ENCODE measurements at places on chromosomes 2 and 18.
A peak's percentile ranks its signal among the peaks of the same experiment; 100 is the strongest.

DNA sequence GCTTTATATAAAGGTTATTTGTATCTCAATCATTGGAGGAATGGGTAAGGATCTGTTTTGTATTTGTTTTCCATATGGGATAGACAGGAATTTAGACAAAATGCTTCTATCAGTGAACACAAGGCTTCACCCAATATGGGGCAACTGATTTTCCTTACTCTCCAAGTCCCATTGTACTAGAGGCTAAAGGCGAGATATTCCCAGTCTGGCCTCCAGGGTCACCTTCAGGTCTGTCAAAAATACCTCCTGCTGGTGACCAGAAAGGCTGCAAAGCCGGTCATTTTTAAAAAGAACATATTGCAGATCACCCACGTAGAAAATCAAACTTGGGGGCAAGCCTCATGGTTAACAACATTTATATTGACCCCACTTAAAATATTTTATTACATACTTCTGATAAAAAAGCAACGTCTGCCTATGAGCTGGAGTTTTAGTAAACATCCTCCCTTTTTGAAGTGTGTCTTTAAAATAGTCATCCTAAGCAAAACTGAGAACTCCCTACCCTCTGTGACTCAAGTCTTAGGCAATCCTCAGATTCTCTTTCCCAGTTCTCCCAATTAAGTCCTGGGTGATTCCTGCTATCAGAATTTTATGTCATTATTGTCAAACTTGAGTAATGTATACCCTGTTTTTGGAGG, 276.6 kb downstream of the MREG start:
- DNase-seq, result no peak

DNA sequence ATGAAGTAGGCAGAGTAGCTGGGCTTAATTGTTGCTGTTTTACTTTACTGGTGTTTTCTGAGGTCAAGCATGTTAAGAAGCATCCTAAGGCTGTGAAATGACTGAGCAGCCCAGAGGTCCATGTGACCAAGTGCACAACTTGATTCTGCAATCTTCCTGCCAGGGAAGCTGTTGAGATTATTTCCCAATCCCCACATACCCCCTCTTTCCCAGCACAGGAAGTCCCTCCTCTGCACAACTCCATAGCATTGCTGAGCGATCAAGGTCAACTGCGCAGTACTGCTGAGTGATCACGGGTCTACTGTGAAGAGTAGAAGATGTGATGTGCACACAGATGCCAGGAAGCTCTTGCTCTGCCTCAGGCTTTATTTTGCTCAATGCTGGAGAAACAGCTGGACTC, 105.8 kb downstream of the GALNT14 start:
- no peak for DNase-seq

- no peak for DNase-seq
Observed at GRCh38 chr2:217654168-217654567, 348.6 kb downstream of the TNS1 start.

DNA sequence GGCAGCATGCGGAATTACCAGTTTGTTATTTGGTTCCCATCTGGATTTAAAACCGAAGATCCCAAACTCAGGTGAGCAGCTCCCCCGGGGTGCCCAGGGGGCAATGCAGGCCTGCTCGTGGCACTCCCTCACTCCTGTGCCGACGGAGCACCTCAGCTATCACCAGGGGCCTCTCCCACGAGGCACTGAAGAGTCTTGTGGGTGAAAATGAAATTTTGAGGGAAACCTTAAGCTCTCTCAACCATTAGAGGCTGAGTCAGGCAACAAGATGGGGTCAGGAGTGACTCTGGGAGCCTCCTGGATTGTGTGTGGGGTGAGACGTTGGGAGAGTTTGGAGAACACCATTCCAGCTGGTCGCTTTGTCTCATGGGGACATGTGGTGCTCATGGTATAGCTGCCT, 189.0 kb downstream of the PRKCE start:
- DNase-seq, result no peak

DNA sequence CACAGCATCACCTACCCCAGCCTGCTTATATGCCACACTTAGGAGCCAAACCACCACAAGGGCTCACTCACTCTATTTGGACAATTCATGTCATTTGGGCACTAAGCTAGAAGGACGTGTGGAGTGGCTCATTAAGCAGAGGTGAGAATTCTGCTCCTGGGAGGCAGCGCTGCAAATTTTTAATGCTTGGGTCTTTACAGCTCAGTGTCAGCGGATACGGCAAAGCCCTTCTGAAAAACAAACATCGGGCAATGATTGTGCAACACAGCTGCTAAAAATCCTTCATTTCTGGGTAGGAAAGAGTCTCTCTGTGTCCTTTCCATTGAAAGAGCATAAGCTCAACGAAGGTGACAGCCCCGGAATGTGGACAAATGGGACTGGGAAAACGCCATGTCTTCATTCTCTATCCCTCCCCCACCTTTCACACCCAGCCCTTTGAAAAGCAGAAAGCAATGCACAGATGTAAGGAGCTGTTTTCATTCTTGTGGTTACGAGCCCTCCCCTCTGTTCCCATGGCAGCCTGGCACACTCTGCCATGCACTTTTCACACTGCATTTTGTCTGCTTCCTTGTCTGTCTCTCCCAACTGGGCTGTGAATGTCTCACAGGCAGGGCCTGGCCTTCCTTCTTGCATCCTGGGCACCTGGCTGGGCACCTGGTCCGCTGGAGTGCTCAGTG, 16.0 kb downstream of the TMEM177 start:
- no peak for DNase-seq

DNA sequence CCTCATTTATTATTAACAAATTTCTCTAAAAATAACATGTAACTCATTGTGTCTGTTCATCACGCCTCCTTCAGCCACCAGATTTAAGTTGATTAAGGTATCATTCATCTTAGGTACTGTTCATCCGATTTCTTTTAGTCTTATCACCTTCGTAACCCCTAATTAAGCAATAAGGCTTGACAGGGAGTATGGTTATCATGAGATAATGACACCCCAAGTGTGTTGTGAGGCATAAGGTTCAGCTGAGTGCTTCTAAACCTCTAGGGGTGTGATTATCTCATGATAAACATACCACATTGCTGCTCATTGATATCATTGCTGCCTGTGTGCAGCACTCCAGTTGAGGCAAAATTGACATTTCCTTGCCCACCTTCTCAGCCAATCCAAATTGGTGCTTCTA, 158.9 kb upstream of the BOD1L2 start:
- DNase-seq, result no peak

DNA sequence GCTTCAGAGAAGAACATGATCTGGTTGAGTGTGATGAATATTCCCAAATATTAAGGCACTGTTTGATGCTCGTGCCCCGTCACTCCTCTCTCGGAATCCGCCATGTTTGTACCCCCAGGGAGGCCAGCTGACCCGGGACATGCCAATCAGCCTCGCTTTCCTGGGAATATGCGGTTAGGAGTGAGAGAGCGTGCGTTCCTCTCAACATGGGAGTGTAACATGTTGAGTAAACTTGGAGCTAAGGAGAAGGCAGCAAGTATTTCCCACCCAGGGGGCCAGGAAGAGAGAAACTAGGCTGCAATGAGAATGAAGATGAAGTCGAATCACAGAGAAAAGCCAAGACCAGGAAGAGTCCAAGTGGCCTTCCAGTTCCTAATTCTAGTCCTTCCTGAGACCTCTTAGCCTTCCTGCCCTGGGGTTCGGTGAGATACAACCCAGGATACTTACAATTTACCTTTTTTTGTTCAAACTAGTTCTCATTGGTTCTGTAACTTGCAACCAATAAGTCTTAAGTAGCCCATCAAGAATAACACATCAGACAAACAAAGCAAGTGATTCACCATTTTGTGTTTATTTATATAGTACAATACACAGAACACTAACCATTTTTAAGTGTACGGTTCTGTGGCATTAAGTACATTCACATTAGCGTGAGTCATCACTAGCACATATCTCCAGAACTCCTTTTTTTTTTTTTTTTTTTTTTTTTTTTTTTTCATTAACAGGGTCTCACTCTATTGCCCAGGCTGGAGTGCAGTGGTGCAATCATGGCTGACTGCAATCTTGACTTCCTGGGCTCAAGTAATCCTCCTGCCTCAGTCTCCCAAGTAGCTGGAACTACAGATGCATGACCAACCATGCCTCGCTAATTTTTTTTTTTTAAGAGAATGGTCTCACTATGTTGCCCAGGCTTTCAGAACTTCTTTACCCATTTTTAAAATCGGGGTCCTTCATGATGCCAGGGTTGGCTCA, 36.4 kb upstream of the SLC1A4 start:
- DNase-seq, result no peak

- no peak for DNase-seq
Observed at GRCh38 chr2:28552045-28552823, 56.4 kb downstream of the PLB1 start.

GRCh38 chr2:110124038-110124825, 8.6 kb upstream of the MALL start:
- no peak for DNase-seq

- DNase-seq, result no peak
Observed at GRCh38 chr2:48525269-48525943, 4.5 kb upstream of the STON1 start.

DNA sequence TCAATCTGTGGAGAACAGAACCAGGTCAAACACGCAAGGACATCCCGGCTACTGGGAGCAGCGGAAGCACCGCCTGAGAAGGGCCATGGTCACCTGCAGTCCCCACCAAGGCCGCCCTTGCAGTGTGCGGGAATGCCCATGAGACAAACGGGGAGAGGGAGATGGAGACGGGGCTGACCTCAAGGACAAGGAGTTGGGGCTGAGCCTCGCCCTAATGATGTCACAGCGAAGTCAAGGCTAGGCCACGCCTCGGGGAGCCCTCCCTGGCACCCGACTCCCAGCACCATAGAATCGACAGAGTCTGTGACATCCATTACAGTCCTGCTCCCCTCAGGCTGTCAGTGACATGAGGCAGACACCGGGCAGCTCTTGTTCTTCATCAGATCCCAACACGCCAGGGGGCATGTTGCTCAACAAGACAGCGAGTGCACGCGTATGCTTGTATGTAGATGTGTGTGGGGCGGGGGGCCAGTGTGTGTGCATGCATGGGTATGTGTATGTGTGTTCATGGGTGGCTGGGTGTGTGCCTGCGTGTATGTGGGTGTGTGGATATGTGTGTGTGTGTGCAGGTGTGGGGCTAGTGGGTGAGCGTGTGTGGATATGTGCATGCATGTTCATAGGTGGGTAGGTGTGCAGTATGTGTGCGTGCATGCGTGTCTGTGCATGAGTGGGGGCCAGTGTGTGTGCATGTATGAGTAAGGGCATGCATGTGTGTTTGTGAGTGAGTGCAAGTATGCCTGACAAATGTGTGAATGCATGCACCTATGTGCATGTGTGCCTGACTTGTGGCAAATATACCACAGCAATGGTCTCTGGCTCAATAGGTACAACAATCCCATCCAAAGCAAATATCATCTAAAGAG, 57.0 kb downstream of the ANKMY1 start:
- DNase-seq, result peak; percentile 79

- DNase-seq, result no peak
Observed at GRCh38 chr18:64791236-64791635, 642.3 kb upstream of the LINC00305 start.

DNA sequence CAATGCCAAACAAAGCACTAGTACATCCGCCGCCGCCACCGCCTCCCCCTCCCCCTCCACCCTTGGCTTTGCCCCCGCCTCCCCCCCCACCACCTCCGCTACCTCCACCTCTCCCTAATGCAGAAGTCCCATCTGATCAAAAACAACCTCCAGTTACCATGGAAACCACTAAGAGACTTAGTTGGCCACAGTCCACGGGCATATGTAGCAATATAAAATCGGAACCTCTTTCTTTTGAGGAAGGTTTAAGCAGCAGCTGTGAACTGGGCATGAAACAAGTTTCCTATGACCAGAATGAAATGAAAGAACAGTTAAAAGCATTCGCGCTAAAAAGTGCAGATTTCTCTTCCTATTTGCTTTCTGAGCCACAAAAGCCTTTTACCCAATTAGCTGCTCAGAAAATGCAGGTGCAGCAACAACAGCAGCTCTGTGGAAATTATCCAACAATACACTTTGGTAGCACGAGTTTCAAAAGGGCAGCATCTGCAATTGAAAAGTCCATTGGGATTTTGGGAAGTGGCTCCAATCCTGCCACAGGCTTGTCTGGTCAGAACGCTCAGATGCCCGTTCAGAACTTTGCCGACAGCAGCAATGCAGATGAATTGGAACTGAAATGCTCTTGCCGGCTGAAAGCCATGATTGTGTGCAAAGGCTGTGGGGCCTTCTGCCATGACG, 168.0 kb downstream of the ASXL3 start:
- DNase-seq, result no peak

GRCh38 chr2:27901234-27901633, 10.7 kb downstream of the BABAM2 start:
- DNase-seq, result no peak

GRCh38 chr2:224369028-224369632, 32.8 kb downstream of the FAM124B start:
- DNase-seq, result no peak

- no peak for DNase-seq
Observed at GRCh38 chr2:162125138-162125537, 26.9 kb downstream of the GCG start.

DNA sequence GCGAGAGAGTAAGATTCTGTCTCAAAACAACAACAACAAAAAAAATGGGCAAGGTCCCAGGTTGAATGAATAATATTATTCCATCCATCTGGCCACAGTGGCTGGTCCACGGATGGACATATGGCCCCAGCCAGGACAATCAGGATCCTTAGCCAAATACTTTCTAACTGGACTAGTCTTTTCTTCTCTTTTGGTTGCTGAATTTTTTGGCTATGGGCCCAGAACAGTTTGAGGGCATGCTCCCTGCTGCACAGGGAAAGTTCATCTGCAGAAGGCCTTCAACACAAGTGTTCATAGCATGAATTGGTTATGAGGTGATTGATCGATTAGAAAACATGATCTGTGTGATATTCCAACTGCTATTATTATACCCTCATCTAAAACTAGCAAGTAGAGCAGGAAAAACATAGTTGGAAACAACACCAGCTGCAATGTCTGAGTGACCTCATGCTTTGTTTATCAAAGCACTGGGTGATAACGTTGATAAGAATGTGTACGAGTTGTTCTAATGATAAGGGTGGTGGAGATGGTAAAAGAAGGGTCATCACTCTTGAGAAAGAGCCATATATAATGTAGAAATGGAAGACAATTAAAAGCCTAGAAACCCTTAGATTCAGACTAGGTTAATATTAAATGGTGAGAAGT, 47.8 kb upstream of the RNF103 start:
- no peak for DNase-seq

- no peak for DNase-seq
Observed at GRCh38 chr2:154289870-154290269, 408.6 kb upstream of the KCNJ3 start.

DNA sequence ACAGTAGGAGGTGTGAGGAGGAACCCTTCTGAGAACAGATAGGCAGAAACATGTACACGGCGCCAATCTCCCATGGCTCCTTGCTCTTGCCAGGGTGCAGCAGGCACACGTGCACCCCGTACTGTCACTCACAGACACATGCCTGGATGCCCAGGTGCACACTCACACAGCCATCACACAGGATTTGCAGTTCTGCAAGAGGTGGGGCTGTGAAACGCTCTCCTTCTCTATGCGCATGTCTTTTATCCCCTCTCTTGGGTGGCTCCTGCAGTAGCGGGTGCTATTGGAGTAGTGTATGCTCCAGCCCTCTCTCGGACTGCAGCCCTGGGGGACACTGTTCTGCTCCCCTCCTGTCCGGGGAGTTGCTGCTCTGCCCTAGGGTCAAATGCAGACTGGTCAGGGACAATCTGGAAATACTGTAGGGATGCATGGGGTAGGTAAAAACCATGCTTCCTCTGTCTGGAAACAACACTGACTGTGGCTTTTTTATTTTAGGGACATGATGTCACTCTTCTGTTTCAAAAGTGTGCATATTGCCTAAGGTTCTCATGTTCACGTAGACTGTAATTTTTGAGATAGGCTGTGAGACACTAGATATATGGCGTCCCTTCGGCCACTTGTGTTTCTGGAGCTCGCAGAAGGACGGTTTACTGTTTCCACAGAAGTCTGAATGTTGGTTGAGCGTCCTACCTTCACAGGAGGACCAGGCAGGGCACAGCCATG, 118.5 kb downstream of the PRKCE start:
- no peak for DNase-seq
